ENCODE measurements at places on chromosomes 2 and 18.

DNA sequence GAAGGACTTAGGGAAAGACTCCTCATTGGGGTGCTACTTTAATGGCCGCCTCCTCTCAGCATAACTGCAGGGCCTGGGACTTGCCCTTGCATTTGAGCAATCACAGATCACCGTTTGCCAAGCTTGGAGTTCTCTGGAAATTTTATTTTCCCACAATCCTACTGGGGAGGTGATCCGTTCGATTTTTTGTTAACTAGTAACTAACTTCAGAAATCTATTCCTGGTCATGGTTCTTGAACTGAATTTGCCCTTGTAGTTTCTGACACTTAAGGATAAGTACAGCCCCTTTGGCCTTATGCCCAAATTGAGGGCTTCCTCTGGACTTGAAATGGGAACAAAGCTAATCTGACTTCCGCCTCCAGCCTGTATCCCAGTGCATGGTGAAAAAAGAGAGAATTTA, 60.5 kb upstream of the ST3GAL5 start:
- DNase-seq, result no peak

GRCh38 chr2:158582670-158583069, 125.9 kb downstream of the PKP4 start:
- no peak for DNase-seq

- no peak for DNase-seq
Observed at GRCh38 chr2:28544405-28544921, 48.6 kb downstream of the PLB1 start.

- no peak for DNase-seq
Observed at GRCh38 chr2:203814661-203815540, 52.7 kb upstream of the CTLA4 start.

- no peak for DNase-seq
Observed at GRCh38 chr18:39825485-39826150, 2129.4 kb upstream of the PIK3C3 start.

GRCh38 chr2:153403940-153404339, 74.6 kb downstream of the RPRM start:
- DNase-seq, result no peak

GRCh38 chr2:182870227-182870626, 3.8 kb upstream of the FRZB start:
- no peak for DNase-seq

GRCh38 chr2:114542695-114543094, 100.3 kb downstream of the DPP10 start:
- no peak for DNase-seq

DNA sequence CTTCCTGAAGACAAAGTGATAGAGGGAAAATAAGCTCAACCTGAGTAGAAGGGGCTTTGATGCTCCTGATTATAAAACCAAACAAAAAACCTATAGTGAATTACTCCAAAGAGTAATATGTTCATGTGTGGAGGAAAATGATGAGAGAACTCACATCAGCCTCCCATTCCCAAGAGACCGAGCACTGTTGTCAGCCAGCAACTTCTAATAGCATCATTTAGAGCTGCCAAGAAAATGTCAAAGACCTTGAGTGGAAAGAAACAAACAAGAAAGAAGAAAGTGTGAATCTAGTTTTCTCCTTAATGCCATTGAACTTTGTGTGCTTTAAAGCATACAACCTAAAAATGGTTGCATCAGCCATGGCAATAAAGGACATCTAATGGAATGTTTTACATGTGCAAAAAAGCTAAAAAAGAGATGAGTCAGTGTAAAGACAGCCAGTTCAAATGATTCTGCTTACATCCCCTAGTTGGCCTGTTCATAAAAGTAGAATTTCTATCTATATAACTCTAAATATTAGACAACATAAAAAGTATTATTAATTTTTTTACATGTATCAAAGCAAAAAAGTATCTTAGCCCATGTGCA, 1066.2 kb downstream of the TDRD15 start:
- no peak for DNase-seq

DNA sequence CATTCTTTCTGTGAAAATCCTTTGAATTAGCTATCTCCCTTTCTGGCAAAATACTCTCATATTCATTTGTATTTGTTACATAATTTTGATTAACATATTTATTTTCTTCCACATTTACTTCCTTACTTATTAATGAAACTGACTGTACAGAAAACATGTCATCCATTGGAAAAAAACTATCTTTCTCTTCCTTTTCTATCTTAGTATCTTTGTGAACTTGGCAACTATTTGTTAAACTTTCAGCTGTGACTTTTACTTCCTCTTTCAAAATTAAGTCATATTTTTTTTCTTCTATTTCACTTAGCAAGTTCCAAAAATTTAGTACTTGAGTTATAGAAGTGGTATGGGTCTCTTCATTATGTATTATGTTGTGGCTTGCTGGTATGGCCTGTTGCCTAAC, 2.6 kb downstream of the RAD51AP2 start:
- DNase-seq, result no peak

DNA sequence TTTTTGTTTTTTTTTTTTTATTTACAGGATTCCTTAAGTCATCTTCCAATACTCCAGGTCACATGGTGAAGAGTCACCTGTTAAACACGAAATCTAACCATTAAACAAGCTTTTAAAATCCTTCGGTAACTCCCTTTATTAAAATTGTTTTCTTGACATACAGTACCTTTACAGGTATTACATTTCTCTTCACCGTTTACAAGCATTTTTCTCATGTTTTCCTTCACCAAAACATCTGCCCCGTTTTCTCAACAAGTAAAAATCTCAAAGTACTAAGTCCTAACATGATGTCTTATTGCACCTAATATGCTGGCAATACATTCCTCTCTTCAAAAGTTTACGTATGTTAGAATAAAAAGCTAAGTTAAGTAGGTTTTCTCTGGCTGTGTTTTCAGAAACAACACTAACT, 1.1 kb downstream of the PUM2 start:
- no peak for DNase-seq

GRCh38 chr2:184598002-184598315, 370 bp upstream of the ZNF804A start:
- DNase-seq, result no peak

DNA sequence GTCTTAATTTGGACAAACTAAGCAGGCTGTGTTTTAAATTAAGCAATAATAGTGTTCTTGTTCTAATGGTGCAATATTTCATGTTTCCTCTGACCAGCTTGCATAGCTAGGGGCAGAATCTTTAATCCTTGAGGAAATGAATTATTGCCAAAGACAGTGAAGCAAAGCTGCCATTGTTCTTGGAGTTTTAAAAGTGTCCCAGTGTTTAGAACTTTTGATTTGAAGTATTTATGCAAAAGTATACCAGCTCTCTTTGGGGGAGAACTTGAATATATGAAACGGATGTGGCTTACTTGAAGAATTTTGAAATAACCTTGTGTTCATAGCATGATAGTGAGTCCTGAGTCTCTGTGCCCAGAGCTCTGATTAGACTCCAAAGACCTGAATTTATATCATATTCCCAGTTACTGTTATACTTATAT, 33.4 kb downstream of the ITGA6 start:
- DNase-seq, result no peak

DNA sequence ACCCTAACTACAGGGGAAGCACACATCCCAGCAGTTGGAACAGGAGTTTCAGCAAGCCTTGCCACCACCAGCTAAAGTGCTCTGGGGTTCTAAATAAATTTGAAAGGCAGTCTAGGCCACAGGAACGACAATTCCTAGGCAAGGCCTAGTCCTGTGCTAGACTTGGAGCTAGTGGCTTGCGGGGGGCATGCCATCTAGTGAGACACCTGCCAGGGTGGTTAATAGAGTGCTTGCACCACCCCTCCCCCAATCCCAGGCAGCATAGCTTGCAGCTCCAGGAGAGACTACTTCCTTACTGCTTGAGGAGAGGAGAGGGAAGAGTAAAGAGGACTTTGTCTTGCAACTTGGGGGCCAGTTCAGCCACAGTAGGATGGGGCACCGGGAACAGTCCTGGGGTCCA, 101.8 kb downstream of the SLC39A10 start:
- DNase-seq, result no peak

- DNase-seq, result no peak
Observed at GRCh38 chr2:236991874-236992273, 93.8 kb upstream of the COPS8 start.

DNA sequence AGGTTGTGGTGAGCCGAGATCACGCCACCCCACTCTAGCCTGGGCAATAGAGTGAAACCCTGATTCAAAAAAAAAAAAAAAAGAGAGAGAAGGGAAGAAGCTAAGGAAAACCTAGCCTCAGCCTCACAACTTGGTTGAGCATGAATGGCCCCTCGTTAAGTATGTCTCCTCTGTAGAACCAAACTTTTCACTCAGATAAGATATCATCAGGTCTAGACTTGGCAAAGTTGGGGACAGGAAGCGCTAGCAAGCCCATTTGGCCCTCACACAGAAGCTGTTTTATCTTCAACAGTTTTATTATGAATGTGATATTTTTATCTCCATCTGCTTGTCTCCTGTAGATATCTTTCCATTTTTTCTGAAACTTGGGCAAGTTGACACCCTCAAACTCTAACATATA, 3.5 kb upstream of the ASXL2 start:
- no peak for DNase-seq

- no peak for DNase-seq
Observed at GRCh38 chr18:32324181-32324580, 134.3 kb downstream of the MEP1B start.

DNA sequence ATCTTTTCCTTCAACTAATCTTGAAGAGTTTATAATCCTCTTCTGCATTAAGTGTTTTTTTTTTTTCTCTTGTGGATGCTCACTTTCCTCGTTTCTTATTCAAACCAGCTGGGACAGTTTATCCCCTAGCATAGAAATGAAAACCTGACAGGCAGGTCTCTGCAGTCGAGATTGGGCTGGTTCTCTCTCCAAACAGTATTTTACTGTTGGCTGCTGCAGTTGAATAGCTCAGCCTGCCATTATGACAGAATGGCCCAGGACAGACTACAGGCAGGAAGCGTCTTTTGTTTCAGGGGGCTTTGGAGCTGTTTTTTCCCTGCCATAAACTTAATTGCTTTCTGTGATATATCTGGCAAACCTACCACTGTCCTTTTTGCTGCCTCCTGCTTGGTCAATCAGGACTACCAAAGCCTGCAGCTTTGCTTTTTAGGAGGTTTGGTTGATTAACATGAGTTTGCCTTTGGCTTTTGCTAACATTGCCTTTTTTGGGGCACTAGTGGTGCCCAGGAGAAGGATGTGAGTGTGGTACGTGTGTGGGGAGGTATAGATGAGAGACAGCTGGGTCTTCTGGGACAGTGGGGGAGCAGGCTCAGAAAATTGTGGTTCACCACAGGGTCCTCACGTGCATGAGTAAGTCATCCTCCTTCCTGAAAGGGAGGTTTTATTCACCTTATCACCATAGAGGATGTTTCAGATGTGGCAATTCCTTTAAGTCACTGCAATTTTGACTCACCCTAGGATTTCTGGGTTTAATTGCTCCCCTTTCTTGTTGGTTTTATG, 128.7 kb downstream of the LYPD6B start:
- DNase-seq, result peak; percentile 3

DNA sequence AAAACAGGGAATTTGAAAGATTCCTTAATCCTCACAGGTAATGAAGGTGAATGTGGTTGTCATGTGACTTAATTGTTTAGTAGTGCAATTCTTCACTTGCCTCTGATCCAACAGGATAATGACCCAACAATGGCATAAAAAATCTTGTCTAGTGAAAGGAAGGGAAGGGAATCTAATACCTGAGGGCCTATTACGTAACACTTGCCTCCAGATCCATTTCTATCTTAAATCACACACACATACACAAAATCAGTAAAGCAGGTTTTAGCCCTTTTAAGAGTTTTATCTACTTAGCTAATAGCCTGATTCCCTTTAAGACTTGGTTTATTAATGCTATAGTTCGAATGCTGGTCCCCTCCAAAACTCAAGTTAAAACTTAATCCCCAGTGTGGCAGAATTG, 118.6 kb downstream of the TMEM163 start:
- DNase-seq, result no peak

DNA sequence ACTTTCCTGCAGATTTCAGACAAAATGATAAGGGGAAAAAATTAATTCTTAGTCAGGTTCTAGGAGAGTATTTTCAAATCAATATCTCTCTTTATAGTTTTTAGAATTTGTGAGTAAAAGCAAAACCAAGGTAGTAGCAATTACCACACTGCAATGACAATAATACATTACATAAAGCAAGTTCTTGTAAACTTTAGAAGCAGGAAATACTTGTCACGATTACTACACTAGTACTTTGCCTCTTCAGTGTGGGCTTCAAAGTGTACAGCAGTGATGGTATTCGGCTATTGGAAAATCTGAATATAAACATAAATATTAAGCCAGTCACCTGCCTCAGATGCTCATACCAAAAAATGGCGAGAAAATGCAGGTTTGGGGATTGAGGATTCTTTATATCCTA, 81.0 kb downstream of the ALPK2 start:
- no peak for DNase-seq

DNA sequence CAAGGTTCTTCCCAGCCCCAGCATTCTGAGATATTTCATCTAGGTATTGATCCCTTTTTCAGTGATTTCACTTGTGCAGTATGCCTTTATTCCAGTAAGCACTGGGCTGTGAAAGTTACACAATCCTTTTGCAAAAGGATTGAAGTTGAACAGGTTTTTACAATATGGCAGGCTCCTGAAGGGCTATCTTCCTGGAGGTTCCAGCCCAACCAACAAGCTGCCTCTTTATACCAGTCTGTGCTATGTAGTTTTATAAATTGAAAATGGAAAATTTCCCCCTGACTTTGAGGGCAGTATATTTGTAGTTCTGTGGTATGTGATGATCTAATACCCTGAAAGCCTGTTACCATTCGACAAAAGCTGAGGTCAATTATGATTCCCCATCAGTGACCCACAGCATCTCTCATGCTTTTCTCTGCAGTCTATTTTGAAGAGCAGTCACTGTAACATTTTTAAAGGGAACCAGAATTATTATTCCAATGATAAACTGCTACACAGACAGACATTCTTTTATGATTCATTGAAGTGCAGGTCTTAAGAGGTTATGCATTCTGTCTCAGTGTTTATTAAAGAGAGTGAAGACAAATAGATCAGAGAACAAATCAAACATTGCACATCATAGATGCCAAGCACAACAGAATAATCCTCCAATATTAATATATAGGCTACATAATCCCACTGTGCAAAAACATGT, 35.2 kb upstream of the STPG4 start:
- DNase-seq, result no peak

DNA sequence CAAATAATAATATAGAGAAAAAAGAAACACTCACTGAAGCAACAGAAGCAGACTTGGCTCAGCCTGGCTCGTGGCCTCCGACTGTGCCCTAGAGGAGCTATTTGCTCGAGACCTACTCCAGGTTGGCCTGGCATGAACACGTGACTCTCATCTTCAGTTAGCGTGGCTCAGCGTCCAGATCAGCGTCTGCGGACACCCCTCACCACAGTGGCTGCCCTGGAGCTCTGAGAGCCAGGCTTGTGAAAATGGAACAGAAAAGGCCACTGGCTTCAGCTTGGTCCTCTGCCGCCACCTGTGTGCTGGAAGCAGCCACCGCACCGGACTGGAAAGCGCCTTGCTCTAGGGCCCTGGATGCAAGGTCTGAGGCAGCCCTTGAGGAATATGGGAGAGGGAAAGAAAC, 1184.0 kb upstream of the GYPC start:
- no peak for DNase-seq

- DNase-seq, result no peak
Observed at GRCh38 chr2:206204710-206205109, 45.0 kb downstream of the EEF1B2 start.

GRCh38 chr2:118243031-118243430, 154.8 kb downstream of the INSIG2 start:
- no peak for DNase-seq

GRCh38 chr2:175034716-175035115, 29.5 kb upstream of the CHN1 start:
- DNase-seq, result no peak

All from activated naive CD8-positive, alpha-beta T cell treated with anti-CD3 and anti-CD28 coated beads, Interleukin-2, amount 50 U/mL, for 16 hours (primary cell).